ENCODE measurements at places on chromosomes 13 and 19.

GRCh38 chr13:94143624-94144350 lies 335.7 kb downstream of the DCT start:
- DNase-seq = no peak

- DNase-seq = no peak
These were observed 27.5 kb downstream of the ZNF507 start for GRCh38 chr19:32372726-32373517.

DNA sequence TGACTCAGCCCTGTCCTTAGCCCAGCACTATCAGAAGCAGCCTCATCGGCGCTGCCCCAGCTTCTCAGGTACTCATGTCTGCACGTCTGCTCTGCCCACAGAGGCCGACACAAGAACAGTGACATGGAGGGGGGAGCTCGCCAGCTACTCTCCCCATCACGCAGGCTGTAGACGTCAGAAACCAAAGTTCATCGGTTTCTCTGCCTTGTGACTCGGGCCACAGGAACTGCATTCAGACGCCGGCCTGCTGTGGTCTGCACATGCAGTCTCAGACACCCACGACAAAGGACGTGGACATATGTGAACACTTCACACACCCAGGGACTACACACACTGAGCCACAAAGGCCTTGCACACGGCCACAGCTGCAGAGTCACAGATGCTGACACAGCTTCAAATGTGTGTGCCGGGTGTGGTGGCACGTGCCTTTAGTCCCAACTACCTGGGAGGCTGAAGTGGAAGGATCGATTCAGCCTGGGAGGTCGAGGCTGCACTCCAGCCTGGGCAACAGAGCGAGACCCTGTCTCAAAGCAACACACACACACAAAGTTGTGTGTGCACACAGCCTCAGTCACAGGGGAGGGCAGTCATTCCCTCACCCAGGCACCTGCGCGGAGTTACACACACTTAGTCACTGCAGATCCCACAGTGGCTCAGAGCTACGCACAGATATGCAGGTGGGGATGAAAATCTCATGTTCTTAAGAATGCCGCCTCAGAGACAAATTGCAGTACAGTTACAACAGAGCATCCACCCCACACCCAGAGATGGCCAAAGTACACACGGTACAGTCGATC lies 4.9 kb upstream of the ZFP36 start:
- DNase-seq = no peak

GRCh38 chr19:27738569-27739193 lies 1474.3 kb downstream of the UQCRFS1 start:
- DNase-seq = no peak

DNA sequence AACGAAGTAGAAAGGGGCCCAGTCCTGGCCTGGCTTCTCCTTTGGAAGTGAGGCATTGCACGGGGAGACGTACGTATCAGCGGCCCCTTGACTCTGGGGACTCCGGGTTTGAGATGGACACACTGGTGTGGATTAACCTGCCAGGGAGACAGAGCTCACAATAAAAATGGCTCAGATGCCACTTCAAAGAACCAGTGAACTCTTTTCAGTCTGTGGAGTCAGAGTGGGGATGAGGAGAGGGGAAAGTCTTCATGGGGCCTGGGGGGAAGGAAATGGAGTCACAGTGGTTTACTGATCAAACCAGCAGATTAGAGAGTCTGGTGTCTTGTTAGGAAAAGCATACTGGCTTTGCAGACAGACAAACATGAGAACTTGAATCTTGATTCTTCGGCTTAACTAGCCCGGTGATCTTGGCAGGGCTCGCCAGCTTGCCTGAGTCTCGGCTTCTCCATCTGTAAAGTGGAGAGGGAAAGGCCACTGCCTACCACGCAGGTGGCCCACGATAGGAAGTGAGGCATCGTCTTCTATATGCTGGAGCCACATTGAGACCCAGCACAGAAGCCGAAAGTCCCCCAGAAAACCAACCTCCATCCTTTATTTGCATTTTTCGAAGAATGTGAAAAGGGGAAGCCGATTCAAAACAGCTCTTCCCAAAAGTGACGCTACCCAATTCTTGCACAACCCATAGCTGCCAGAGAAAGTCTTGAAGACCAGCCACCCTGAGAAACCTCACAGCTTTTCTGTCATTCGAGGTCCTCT lies at the start of gene FFAR1:
Gene FFAR1, plus strand, starts transcription at position 732 of the 759 bp plus-strand sequence. CDS start 3,650 bp downstream, outside the sequence.
- peak; percentile 96 for DNase-seq

- DNase-seq = no peak
These were observed 169.9 kb downstream of the DCT start for GRCh38 chr13:94309576-94309975.
